ENCODE measurements at places on chromosomes 2 and 18.

- no peak for DNase-seq
Observed at GRCh38 chr2:191539068-191539467, 138.9 kb upstream of the NABP1 start.

DNA sequence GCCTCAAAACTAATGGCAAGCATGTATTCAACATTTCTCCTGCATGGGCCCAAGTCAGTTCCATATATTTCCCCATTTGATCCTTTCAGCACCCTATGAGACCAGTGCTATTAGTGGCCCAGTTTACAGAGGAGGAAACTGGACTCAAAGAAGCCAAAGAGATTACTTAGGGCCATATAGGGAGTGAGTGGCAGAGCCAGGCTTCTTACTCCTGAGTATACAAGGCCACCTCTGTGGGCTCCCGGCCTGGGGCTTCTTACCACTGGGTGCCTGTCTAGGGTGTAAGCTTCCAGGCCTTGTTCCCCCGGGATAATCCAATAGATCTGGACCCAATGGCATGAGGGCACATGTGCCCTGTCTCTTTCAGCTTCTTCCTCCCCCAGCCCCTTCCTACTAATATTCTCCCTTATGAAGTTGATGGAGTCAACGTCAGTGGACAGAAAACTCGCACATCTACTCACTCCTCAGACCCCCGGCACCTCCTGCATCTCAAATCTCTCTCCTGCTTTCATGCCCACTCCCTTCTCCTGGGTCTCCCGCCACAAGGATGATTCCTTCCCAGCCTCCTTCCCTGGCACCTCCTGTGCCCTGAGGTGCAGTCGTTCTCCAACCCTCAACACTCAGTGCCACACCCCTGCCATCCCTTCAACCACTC, 222.6 kb downstream of the ANAPC1 start:
- DNase-seq = no peak

GRCh38 chr2:207765547-207765946, 4.2 kb downstream of the FZD5 start:
- no peak for DNase-seq

DNA sequence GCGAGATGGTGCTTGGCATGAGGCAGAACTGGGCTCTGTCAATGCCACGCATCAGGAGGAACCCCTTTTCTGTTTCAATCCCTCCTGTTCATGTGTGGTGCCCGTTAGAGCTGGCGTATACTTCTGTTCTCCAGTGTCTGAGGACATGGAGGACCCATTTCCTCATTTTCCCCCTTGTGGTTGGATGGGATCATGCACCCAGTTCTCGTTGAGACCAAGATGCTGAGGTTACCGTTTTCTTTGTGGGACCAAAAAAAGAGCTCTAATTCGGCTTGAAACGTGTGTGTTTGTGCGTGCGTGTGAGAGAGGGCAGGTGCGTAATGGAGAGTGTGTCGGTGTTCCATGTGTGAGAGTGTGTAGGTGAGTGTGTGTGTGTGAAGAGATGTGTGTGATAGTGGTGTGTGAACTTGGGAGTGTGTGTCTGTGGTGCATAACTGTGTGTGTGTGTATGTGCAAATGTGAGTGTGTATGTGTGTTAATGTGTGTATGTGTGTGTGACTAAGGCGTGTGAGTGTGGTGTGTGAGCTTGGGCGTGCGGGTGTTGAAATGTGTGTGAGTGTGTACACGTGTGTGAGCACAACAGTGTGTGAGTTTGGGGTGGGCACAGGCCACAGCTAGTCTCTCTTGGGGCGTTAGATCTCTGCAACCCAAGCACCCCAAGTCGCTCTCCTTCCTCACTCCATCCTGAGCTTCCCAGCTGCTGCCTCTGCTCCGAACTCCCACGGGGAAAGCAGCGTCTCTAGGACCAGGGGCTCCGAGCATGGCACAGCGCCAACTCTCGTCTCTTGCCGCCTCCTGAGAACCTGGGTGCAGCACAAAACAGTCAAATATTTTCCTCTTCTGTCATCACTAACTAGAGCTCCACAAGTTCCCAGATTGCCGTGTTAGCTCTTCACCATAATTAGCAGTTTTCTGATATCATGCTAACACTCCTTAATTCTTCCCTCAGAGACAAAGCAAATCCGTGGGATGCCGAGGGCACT, 75.8 kb downstream of the LONRF2 start:
- peak; percentile 77 for DNase-seq

DNA sequence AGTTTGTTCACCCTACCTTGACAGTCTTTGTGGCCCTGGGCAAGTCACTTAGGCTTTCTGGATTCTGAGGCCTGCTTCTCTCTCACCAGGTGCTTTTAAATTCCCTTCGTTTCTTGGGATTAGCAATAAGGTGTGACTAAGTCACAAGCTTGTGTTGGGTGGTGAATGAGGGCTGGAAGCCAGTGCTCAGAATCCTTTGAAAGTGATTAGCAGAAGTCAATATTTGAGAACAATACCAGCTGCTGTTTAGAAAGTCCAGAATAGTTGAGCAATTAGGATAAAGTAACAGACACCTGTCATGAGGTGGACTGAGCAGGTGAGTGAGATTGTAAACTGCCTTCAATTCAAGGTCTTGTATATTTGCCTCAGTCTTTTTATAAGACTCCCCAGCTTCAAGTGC, 19.3 kb upstream of the MGAT5 start:
- no peak for DNase-seq

DNA sequence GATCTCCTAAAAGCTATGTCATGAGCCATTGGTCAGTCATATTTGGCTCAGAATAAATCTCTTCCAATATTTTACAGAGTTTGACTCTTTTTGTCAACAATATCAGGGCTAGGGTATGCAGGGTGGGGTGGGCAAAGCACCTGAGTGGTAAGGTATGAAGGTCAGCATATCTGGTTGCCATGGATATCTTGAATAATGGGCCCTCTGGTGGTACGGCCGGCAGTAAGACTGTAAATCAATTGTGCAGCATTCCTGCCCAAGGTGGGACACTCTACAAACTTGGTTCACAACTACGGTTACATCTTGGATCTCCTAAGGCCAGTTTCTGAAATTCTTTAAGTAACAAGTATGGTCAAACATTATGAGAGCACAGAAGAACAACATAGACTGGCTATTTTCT, 119.6 kb downstream of the SPOPL start:
- no peak for DNase-seq

DNA sequence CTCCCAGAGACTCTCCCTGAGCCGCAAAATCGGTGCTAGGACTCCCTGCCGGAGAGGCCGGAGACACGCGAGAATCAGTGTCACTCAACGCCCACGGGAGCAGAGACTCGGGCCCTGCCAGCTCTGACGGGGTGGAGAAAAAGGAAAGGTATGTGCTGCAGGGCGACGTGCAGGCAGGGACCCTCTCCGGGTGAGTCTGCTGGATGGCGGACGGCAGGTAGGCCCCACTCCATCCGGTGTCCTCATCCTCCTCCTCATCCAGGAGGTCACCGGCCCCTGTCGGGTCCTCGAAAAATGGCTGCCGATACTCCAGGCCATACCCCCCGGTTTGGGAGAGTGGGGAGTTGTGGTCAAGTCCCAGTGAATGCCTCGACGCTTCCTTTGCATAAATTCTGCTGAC, 110.7 kb downstream of the PMAIP1 start:
- no peak for DNase-seq

DNA sequence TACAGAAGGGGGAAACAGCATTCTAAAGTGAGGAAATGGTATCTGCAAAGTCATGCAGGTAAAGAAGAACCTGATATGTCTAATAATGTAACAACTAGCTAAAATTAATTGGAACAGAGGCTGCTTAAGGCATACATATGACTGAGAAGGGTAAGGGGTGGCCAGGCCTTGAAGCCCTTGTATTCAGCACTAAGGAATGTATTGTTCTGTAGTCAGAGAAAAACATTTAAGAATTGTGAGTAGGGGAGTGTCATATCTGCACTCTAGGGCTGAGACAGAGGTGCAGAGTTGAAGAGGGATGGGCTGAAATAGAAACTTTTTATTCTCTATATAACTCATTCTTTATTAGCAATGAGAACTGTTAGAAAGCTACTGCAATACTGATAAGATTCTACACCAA, 145.5 kb upstream of the CHAC2 start:
- no peak for DNase-seq

- no peak for DNase-seq
Observed at GRCh38 chr2:111165084-111165483, 44.4 kb downstream of the BCL2L11 start.

DNA sequence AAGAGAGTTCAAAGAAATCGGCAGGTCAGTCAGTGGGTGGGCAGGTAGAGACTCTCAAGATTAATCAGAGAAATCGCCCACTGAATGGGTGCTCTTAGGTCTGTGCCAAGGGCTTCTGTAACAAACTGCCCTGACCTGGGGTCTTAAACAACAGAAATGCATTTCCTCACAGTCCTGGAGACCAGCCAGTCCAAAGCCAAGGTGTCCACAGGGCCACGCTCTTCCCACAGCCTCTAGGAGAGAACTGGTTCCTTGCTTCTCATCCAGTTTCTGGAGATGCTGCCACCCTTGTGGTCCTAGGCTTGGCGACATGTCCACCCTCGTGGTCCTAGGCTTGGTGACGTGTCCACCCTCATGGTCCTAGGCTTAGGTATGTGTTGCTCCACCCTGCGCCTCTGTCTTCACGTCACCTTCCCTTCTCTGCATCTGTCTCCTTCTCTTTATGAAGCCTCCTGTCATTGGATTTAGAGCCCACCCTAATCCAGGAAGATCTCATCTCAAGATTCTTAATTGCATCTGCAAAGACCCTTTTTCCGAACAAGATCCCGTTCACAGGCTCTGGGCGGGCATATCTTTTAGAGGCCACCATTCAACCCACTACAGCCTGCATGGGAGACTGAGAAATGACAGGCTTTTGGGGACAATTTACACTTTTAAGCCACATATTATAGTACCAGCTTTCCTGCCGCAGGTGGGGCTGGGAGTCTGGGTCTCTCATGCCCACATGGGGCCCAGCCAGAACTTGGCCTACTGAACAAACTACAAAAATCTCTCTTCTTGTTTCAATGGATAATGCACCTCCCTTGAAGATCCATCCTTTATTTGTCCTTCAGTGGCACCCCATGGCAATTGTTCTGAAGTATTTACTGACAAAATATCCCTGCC, 161.3 kb downstream of the ASB1 start:
- DNase-seq = no peak

- no peak for DNase-seq
Observed at GRCh38 chr18:77676910-77677309, 427.3 kb downstream of the GALR1 start.

- DNase-seq = no peak
Observed at GRCh38 chr2:88429929-88430328, 22.6 kb downstream of the FOXI3 start.

DNA sequence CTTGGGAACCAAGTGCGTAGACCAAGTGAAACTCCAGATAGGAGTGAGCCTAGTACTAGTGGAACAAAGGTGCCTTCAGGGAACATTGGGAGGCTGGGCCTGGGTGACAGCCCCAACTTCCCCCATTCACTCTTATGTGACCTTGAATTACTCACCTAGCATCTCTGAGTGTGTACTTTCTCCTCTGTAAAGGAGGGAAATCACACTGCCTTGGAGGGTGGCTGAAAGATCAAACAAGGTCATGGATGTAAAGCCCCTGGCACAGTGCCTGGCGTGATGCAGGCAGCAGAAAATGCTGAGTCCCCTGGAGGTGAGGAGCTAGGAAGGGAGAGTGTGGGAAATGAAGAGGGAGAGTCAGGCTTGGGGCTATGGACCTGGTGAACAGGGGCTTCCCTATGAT, 45.9 kb downstream of the MARCO start:
- no peak for DNase-seq

- no peak for DNase-seq
Observed at GRCh38 chr2:171206422-171207115, 45.9 kb upstream of the TLK1 start.

DNA sequence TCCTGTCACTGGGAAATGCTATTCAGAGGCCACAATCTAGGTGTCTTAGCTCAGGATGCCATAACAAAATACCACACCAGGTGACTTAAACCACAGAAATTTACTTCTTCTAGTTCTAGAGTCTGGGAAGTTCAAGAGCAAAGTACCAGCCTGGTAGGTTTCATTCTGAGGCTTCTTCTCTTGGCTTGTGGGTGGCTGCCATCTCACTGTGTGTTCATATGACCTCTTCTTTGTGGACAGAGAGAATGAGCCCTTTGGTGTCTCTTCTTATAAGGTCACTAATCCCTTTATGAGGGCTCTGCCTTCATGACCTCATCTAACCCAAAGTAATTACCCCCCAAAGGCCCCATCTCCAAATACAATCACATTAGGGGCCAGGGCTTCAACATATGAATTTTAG, 57.3 kb downstream of the RHOB start:
- no peak for DNase-seq

GRCh38 chr2:14182227-14182946, 450.1 kb upstream of the LRATD1 start:
- no peak for DNase-seq

DNA sequence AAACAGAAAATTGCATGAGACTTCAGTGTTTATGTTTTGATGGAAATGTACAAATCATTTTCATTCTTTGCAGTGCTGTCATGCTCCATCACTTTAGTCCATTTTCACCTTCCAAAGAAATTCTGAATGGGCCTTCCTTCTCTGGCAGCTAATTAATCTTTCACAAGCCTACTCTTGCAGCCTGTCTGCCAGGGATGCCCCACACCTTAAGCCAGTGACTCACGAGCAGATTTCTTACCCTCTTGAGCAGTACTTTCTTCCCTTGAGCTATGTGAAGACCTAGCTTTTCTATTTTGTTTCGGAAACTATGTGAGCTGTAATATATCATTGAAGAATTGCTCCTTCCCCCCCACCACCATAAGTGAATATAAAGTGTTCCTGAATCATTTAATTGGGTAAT, 404.3 kb upstream of the VWC2L start:
- no peak for DNase-seq

- DNase-seq = no peak
Observed at GRCh38 chr2:41877114-41877678, 170.6 kb upstream of the PKDCC start.

- no peak for DNase-seq
Observed at GRCh38 chr2:43798300-43798699, 24.5 kb downstream of the DYNC2LI1 start.

GRCh38 chr2:62783679-62784078, 78.2 kb downstream of the EHBP1 start:
- DNase-seq = no peak

- DNase-seq = no peak
Observed at GRCh38 chr2:21055879-21056790, 12.3 kb upstream of the APOB start.

DNA sequence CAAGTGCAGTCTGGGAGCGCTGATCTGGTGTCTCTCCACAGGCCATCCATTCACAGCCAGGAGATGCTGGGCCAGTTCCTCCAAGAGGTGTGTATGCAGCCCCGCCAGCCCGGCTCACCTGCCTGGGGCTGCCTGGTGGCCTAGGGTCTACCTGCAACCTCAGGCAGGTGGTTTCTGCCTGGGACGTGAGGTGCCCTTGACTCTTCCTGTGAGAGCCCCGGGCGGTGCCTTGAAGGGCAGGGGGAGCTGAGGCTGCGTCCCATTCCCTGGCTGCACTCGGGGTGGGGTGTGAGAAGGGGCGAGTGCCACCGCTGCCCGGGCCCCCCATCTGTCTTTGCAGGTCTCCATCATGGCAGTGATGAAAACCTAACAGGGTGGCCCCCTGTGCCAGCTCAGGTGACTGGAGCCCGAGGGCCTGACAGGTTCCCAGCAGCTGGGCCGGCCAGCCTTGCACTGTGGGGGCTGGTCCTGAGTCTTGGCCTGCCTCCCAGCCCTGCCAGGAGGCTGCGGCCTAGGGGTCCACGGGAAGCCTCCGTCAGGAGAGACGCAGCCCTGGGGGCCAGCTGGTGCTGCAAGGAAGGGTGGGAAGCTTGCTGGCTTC, 11.9 kb downstream of the CAPN10 start:
- no peak for DNase-seq

- no peak for DNase-seq
Observed at GRCh38 chr2:43511199-43511598, 84.6 kb downstream of the THADA start.

- no peak for DNase-seq
Observed at GRCh38 chr2:234957834-234958135, 6.0 kb downstream of the SH3BP4 start.

- DNase-seq = peak; percentile 18
Observed at GRCh38 chr2:173874894-173875237, 90.3 kb downstream of the SP3 start.
